ENCODE measurements at places on chromosomes 2 and 18. TPM values are rescaled to one million over a fixed set of nuclear protein-coding genes. Genes with fewer than 3 reads are reported as not detected.

- peak; percentile 59 for DNase-seq
These were observed 1.7 kb upstream of the FOSL2 start for GRCh38 chr2:28390746-28391563.

DNA sequence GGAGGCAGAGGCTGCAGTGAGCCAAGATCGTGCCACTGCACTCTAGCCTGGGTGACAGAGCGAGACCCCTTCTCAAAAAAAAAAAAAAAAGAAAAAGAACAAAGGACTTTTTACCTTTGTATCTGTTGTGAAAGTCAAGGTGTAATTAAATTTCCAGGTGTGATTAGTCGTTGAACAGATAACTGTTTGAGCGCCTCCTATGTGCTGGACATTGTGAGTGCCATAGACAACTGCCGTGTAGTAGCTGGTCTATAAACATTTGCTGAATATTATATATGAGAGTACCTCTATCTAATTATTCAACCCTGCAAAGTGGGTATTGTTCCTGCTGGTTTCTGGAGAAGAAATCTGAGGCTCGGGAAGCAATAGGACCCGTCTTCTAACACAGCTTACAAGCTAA, 71.8 kb downstream of the ASAP2 start:
- DNase-seq, result no peak

DNA sequence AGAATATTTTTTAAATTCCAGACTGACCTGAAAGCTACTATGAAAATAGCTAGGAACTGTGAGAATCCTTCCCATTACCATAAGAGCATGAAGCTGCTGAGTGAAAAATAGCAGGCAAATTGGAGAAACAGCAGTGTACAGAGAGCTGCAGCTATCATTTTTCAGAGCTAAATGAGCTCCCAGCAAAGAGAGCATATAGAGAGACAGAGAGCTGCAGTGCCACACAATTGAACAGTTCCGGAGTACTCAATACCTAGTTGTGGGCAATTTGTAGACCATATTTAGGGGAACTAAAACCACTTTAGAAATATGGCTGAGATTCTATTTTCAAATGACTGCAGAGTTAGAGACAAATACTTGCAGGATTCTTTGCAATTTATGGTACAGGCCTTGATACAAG, 645.3 kb downstream of the STK39 start:
- no peak for DNase-seq

- DNase-seq, result no peak
These were observed 787.9 kb upstream of the FANCL start for GRCh38 chr2:59029058-59029457.

CREG2 gene
- 0.62 TPM for total RNA-seq

ZNF521 gene
- not detected for total RNA-seq
